ENCODE measurements at places on chromosomes 16 and 17.

- DNase-seq = no peak
Measured at GRCh38 chr17:40699371-40699770, 4.2 kb downstream of the KRT24 start.

DNA sequence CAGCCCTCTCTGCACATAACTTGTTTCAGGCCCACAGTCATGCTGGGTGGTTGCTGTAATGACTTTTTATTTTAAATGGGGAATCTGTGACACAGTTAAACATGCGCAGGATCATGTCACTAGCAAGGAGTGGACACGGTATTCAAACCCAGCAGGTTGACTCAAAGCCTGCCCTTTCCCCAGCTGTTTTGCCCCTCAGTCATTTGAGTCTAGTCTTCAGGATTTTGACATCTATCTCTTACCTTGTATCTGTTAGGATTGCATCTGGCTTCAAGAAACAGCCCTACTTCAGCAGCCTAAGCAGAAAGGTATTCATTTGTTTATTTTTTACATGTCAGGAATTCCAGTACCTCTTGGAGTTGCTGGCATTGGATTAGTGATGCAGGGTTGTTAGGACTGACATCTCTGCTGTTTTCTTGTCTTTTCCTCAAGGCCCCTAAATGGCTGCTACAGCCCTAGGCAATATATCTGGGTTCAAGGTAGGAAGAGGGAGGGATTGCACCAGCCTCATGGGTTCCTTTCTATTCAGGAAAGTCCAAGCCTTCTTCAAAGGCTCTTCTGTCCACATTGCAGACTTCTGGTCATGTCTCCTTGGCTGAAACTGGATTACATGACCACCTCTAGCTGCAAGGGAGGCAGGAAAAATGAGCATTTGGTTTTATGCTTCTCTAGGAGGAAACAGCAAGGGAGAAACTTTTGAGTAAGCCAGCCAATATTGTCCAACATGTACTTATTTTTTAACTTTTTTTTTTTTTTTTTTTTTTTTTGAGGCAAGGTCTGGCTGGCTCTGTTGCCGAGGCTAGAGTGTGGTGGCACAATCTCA lies 22.8 kb downstream of the ABCC1 start:
- DNase-seq = peak; percentile 57

GRCh38 chr16:4498546-4499195 lies 22.5 kb downstream of the HMOX2 start:
- DNase-seq = peak; percentile 37

DNA sequence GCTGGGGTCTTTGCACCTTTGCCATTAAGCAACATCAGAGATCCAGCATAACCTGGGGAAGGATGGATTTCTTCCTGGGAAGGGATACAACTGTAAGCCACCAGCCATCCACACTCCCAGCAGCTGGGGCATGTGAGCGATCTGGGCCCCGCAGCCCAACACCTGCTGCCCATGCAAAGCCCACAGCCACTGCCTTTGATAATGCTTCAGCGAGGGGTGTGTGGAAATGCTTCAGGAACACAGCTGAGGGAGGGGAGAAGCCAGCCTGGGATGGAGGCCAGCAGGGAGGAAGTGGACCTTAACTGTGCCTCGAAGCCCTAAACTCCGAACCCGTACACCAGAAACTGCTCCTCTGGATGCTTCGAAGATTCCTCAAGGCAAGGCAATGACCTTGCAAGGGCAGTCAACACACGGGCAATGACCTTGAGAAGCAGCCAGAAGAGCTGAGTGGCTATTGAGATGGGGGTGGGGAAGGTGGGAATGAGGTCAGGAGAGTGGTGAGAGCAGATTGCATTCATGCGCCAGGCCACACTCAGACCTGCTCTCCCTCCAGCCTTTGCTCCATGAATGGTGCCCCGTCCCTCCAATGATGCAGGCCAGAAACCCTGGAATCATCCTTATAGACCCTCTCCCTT lies 49.1 kb downstream of the KATNIP start:
- DNase-seq = no peak

DNA sequence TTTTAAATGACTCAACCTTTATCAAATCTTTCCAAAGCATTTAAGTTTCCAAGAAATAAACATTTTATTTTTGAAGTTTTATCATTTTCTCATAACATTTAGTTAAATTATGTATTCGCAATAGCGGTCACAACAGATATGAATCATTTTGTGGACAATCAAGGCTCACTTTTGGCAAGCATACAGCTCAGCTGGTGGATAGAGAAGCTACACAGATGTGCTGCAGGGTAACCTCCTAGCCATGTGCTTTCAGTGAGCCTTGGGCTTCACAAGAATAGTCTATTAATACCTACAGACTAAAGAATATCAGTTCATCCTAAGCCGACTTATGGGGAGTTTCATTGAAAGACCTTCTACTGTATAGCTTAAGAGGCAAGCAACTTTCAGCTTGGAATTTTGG lies 144.8 kb downstream of the MRTFB start:
- DNase-seq = no peak

GRCh38 chr16:4288148-4288921 lies 15.5 kb upstream of the TFAP4 start:
- peak; percentile 43 for DNase-seq

- no peak for DNase-seq
Measured at GRCh38 chr16:10836174-10836853, 17.7 kb upstream of the TVP23A start.

GRCh38 chr16:85215478-85216118 lies 103.3 kb upstream of the CIBAR2 start:
- DNase-seq = no peak

DNA sequence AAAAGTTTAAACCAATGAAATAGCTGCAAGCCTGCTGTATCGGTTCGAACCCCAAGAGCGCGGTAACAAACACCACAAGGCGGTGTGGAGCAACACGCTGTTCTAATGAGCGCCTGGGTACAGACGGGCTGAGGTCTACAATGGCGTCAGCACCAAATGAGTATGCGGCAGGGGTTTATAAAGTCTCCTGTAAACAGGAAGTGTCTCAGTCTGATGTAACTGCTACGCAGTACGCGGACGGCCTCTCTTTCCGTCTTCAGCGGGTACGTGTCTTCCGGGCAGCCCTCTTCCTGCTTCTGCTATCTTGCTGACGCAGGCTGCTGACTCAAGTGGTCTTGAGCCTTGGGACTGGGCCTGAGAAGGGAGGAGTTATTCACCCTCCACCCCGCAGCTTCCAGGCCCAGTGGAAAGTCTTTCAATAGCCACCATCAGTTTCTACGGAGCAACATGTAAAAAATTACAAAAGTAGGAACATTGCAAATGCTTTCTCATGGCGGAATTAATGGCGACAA lies 40.5 kb upstream of the KCNJ2 start:
- DNase-seq = no peak

GRCh38 chr16:72471317-72471924 lies 299.5 kb upstream of the PMFBP1 start:
- no peak for DNase-seq

DNA sequence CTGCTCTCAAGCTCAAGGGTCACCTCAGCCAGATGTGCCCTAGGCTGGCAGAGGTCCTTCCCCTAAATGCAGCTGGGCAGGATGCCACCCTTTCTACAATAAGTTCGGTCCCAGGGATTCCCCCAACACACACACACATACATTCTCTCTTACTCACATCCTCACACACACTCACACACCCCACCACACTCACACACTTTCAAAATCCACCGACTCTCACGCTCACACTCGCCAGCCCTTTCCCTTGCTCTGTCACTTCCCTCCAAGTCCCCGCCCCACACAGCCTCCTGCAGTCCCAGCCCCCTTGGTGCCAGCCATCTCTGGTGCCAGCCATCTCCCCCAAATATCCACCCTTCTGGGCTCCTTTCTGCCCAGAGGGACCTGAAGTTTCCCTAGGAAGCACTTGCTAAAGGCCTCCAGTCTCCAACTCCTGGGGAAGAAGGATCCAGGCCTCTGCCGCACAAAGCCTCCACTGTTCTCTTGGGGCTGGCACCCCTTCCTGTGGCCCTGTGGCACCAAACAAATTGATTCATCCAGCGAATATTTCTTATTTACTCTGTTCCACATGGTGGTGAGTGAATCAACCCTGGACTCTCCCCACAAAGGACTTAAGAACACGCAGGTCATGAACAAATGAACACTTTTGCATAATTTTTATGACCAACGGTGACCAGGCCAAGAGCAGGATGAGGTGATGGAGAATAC lies 3.8 kb upstream of the USP36 start:
- no peak for DNase-seq

GRCh38 chr16:57411362-57411976 lies 6.9 kb downstream of the CCL17 start:
- DNase-seq = no peak

DNA sequence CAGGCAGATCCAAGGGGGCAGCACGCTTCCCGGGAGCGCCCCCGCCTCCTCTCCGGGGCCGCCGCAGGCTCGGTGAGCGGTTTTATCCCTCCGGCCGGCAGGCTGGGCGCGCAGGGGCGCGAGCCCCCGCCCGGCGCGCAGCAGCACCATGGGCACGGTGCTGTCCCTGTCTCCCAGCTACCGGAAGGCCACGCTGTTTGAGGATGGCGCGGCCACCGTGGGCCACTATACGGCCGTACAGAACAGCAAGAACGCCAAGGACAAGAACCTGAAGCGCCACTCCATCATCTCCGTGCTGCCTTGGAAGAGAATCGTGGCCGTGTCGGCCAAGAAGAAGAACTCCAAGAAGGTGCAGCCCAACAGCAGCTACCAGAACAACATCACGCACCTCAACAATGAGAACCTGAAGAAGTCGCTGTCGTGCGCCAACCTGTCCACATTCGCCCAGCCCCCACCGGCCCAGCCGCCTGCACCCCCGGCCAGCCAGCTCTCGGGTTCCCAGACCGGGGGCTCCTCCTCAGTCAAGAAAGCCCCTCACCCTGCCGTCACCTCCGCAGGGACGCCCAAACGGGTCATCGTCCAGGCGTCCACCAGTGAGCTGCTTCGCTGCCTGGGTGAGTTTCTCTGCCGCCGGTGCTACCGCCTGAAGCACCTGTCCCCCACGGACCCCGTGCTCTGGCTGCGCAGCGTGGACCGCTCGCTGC lies 832 bp downstream of the CDK5R1 start:
- DNase-seq = no peak

DNA sequence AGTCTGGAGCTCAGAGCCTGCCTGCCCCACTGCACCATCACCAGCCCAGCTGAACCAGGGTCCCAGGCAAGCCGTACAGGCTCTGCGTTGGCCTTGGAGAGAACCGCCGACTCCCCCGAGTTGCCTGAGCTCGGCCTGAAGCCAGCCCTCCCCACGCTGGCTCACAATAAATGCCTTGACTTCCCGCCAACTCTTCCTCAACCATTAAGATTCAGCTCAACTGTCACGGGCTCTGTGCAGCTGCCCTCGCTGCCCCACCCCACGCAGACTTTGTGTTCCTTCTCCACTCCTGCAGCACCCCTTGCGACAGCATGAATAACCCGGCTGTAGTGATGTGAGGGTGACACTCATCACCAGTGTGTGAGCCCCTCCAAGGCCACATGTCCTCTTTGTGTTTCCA lies 4.8 kb upstream of the QPRT start:
- peak; percentile 37 for DNase-seq

GRCh38 chr16:85203462-85203813 lies 91.2 kb upstream of the CIBAR2 start:
- DNase-seq = no peak

DNA sequence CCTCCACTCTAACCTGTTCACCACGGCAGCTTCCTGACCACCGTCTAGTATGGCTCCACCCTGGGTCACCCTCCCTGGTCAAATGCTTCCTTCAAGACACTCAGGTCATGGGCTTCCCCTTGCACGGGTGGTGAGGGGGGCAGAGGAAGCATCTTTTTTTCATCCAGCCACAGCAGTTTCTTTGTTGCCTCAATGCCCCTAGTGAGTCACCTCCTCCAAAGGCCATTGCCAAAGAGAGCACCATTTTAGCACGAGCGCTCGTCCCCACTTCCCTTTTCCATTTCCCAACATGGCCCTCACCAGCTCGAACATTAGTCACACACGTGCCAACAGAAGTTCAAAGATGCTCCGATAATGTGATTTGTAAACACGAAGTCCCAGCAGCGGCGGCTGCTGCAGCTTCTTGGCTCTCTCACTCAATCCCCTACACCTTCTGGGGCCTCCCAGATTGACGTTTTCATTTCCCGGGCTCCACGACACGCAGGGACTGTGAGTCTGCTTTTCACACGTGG lies 134.6 kb downstream of the GAS7 start:
- no peak for DNase-seq

GRCh38 chr16:68073902-68074760 lies 11.0 kb upstream of the NFATC3 start:
- DNase-seq = no peak

DNA sequence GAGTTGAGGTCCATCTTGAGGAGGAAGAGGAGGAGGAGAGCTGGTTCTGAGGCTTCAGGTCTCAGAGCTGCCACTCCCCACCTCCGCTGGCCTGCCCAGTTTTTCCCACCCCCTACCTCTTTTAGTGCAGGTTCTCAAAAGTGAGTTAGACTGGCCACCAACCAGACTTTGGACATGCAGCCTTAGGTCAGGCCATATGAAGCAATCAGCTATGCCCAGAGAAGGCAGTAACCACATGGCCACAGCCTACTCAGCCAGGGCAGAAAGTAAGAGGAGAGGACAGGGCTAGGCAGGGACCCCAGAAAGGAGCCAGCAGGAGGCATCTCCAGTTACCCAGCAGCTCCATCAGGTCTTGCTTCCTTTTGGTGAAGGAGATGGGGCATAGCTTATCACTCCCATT lies 9.0 kb downstream of the MYO15A start:
- no peak for DNase-seq

GRCh38 chr16:88048985-88049384 lies 97.8 kb downstream of the BANP start:
- DNase-seq = no peak

DNA sequence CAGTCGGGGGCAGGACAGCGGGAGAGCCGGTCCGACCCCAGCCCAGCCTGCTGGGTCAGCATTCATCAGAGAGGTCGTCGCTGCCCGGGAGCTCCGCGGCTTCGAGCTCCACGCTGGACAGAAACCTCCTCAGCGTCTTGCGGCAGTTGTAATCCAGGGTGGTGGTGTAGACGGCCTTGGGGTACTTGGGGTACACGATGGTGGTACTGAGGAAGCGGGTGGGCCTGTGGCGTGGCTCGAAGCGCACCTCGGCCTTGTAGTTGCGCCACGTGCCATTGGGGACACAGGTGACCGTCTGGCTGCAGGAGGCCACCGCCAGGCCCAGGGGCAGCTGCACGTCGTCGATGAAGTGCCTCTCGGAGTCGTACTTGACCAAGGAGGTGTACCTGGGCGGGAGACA lies 90.5 kb upstream of the RPH3AL start:
- DNase-seq = no peak

DNA sequence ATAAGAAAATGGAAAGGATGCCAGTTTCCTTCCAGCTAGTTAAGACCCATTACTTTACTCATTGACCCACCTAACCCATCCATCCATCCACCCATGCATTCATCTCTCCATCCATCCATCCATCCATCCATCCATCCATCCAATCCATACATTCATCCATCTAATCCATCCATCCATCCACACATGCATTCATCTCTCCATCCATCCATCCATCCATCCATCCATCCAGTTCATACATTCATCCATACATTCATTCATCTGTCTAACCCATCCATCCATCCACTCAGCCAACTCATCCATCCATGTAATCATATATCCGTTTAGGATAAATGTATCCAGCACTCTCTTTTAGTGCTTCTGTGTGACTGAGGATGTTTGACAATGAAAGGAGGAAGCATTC lies 178.8 kb upstream of the CACNG3 start:
- DNase-seq = no peak

Data from kidney glomerular epithelial cell (primary cell).